Activated T-helper 2 cell treated with anti-CD3 and anti-CD28 coated beads, Interferon-gamma antibody, Interleukin-2, Interleukin-4, amounts not matched to agents 10 μg/mL and 5 μg/mL and 100 μg/mL, durations not matched to agents 14 hours and 24 hours and 36 hours (primary cell): ENCODE measurements at places on chromosomes 2 and 18. TPM values are rescaled to one million over a fixed set of nuclear protein-coding genes. Genes with fewer than 3 reads are reported as not detected.

GRCh38 chr2:14257801-14258507 is 374.6 kb upstream of the LRATD1 start:
- H3K4me1 ChIP-seq, result no peaks in the 10 kb centered on the region
- DNase-seq, result no peak
- H3K27ac ChIP-seq, result no peak overlapping the region
- no peak overlapping the region for H3K4me3 ChIP-seq
- H3K36me3 ChIP-seq, result no peaks in the 10 kb centered on the region

- H3K27me3 ChIP-seq, result no peaks in the 10 kb centered on the region
- no peaks in the 10 kb centered on the region for H3K36me3 ChIP-seq
- no peak overlapping the region for H3K27ac ChIP-seq
- H3K4me1 ChIP-seq, result peaks cover 2% of the 10 kb centered on the region
These were observed 80.2 kb downstream of the CLHC1 start for GRCh38 chr2:55151733-55152433.

DNA sequence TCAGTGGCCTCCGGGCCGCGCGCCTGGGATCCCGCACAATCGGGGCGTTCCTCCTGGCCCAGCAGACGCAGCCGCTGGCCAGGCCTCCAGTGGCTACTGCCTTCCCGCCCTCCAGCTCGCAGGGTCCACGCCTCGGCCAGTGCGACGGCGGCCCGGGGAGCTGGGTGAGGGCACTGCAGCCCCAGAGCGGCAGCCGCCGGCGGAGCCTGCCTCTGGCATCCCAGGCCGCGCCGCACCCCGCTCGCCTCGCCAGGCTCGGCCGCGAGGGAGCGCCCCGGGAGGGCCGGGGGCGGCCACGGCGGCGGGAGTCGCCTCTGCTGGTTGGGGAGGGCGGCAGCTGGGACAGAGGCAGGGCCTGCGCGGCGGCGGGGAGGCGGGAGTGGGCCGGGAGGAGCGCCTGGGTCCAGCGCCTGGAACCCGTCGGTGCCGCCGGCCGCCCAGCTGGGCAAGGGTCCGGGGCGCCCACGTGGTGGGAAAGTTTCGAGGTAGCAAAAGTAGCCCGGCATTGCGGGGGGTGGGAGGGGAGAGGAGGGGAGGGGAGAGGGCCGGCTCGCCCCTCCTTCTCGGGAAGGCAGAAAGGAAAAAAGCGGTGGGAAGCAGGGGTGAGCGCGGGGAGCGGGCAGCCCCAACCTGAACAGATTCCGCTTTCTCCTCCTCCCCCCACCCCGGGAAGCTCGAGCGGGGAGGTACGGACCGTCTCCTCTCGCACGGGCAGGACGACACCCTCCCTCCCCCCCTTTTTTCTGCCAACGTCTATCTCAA is 1.5 kb upstream of the INHBB start:
- no peak overlapping the region for H3K4me3 ChIP-seq
- H3K36me3 ChIP-seq, result no peaks in the 10 kb centered on the region
- no peak overlapping the region for H3K27ac ChIP-seq
- peaks cover 51% of the 10 kb centered on the region for H3K27me3 ChIP-seq

GRCh38 chr2:237254911-237255578 is 158.9 kb downstream of the COL6A3 start:
- no peak overlapping the region for H3K27ac ChIP-seq
- H3K4me1 ChIP-seq, result peaks cover 4% of the 10 kb centered on the region
- no peak for DNase-seq
- peaks cover 14% of the 10 kb centered on the region for H3K27me3 ChIP-seq

- H3K36me3 ChIP-seq, result peaks cover 16% of the 10 kb centered on the region
- H3K27ac ChIP-seq, result no peak overlapping the region
- H3K4me3 ChIP-seq, result no peak overlapping the region
- no peaks in the 10 kb centered on the region for H3K27me3 ChIP-seq
- H3K4me1 ChIP-seq, result peaks cover 49% of the 10 kb centered on the region
These were observed 5.3 kb upstream of the MBP start for GRCh38 chr18:77137851-77138250.

DNA sequence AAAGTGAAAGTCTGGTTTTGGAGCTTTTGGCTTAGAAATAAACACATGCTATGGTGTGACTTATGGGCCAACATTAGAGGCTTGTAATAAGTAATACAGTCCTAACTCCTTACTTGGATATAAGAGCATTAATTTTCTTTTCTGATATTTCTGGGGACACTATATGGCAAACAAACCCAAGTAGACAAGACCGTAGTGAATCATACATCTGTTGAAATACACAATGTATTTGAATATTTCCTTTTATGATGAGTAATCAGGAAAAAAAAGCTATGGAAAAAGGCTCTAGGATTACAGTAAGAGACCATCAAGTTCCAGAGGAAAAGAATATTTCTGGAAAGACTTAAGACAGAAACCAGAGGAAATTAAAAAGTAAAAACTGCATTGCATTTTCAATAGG is 146.0 kb upstream of the CYP26B1 start:
- no peak for DNase-seq
- H3K36me3 ChIP-seq, result no peaks in the 10 kb centered on the region
- H3K4me3 ChIP-seq, result no peak overlapping the region
- no peak overlapping the region for H3K27ac ChIP-seq

- peaks cover 77% of the 10 kb centered on the region for H3K4me1 ChIP-seq
- H3K27me3 ChIP-seq, result no peaks in the 10 kb centered on the region
- peak overlapping the region; percentile 62 for H3K4me3 ChIP-seq
- peaks cover 10% of the 10 kb centered on the region for H3K36me3 ChIP-seq
These were observed 115.0 kb downstream of the SPTBN1 start for GRCh38 chr2:54570925-54571694.

DNA sequence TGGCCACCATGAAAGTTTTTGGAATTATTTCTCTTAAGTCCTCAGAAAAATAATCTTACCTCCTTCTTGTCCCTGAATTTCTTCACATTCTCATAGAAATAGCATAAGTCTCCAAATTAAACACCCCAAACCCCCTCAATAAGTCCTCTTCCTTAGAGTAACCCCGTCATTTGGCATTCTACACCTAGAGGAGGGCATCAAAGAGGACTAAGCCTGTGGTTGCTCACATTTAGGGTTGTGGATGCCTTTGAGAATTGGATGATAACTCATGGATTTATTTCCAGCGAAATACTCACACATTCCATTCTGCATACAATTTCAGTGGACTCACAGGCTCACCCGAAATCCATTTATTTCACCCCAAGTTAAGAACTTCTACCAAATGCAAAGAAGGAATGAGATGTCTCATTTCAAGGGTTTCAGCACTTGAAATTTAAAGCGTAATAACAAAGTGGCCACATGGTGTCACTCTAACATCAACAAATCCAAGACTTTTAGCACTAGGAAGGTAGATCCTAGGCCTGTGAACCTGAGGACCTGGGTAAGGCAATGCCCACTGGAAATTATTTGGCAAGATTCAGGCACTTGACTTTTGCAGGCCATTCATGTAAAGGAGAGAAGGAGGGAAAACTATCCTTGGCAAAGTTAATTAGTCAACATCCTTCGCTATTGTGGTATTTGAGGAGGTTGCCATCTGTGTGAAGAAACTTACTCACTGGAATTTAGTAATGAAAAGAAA is 24.6 kb downstream of the DYTN start:
- no peaks in the 10 kb centered on the region for H3K4me1 ChIP-seq
- H3K27ac ChIP-seq, result no peak overlapping the region
- no peaks in the 10 kb centered on the region for H3K36me3 ChIP-seq
- H3K27me3 ChIP-seq, result peaks cover 16% of the 10 kb centered on the region
- no peak for DNase-seq

DNA sequence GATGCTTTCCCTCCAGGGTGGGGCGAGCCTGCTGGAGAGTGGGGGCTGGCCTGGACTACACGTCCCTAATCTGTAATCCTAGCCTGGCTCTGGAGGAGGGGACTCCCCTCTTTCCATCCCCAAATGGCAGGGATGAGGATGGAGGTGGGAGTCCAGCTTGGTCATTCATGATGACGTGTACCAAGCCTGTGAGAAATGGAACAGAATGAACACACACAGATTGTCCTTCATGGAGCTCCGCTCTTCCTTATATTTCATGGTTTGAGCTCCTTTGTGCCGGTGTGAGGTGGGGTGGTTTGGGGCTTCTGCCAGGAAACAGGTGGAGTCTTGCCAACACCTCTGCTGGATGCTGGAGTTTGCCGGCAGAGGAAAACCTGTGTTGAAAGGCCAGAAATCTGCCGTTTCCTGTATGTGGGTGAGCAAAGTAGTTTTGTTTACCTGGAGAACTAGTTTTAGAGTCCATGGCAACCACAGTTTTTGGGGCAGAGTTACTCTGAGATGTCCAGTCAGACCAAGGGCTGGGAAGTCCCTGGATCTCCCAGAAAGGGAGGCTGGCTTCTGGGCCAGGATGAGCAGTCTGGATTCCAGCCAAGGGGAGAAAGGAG is 417.6 kb upstream of the MEX3C start:
- H3K4me3 ChIP-seq, result no peak overlapping the region
- no peaks in the 10 kb centered on the region for H3K36me3 ChIP-seq
- DNase-seq, result no peak
- no peak overlapping the region for H3K27ac ChIP-seq

DNA sequence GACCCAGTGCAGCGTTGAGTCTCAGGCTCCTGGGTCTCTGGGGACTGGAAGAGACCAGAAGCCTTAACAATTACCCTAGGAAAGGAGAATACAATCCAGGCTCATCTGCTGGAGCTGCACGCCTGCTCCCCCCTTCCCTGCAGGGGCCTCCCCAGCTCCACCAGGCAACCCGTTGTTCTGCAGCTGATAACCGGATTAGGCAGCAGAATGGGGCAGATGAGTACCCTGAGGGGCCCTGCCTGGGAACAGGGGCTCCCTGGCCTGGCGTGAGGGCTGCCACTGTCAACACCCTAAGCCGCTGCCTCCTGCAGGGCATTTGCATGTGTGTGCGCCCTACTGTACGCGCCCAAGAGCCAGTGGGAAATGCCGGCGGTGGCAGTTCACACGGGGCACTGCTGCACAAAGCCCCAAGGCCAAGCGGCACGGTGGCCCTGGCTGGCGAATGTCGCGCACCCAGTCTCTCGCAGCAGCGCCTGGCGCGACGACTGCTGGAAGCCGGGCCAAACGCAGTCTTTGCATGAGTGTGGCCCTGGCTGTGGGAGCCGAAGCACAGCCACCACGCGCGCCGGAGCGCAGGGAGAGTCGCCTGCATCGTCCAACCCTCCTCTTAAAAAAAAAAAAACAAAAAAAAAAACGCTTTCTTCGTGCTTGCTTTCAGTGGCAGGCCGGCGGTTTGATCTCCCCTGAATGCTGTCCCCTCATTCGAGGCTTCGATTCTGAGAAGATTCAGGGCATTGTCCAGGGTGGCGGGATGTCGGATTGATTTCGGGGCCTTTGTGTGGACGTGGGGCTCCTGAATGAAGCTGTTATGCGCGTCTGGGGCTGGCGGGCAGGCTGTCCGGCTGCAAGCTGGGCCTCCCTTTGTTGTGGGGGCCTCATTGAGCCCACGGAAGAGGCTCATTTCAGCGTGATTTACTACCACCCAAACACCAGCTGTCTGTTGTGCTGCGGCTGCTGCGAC is 63.8 kb downstream of the SETBP1 start:
- no peak for DNase-seq
- H3K27ac ChIP-seq, result no peak overlapping the region
- no peak overlapping the region for H3K4me3 ChIP-seq
- peaks cover 46% of the 10 kb centered on the region for H3K27me3 ChIP-seq

DNA sequence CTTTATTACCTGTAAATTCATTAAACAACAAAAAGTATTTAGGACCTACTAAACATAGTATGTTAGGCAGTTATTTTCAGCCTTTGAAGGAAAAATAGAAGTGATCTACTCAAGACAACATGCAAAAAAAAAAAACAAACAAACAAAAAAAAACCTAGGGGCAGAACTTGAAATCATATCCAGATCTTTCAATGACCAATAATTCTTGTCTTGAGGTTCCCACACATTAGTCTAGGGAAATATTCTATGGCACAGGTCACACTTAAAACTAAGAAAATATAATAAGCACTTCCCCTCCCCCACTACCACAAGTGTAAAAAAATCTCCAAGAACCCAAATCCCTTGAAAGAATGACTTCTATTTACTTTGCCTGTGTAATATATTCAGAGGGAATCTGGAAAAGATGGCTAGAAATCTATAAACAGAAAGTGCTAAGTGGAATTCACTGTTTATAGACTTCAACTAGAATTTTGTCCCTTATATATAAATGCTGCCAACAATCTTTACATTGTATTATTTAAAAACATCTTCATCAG is 3.5 kb downstream of the PELI1 start:
- H3K4me3 ChIP-seq, result peak overlapping the region; percentile 33
- no peak overlapping the region for H3K27ac ChIP-seq
- no peaks in the 10 kb centered on the region for H3K27me3 ChIP-seq
- peaks cover 45% of the 10 kb centered on the region for H3K4me1 ChIP-seq

DNA sequence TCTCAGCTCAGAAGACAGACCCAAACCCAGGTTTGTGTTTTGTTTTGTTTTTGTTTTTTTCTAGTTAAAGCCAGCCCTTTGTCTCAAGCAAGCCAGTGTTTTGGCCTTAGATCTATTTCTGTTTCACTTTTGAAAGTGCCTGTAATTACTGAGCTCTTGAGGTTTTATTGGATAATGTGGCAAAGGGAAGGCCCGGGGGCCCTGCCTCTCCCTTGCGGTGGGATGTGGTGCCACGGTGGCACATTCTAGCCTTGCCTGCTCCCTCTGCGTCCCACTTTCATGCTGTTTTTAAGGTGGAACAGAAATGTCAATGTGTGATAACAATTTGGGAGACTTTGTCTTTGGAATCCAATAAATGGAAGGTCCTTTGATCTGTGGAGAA is 2.5 kb downstream of the HPCAL1 start:
- H3K4me3 ChIP-seq, result peak overlapping the region; percentile 85
- peak overlapping the region; percentile 36 for H3K27ac ChIP-seq
- peaks cover 56% of the 10 kb centered on the region for H3K4me1 ChIP-seq
- H3K27me3 ChIP-seq, result no peaks in the 10 kb centered on the region
- H3K36me3 ChIP-seq, result peaks cover 18% of the 10 kb centered on the region
- peak; percentile 59 for DNase-seq

DNA sequence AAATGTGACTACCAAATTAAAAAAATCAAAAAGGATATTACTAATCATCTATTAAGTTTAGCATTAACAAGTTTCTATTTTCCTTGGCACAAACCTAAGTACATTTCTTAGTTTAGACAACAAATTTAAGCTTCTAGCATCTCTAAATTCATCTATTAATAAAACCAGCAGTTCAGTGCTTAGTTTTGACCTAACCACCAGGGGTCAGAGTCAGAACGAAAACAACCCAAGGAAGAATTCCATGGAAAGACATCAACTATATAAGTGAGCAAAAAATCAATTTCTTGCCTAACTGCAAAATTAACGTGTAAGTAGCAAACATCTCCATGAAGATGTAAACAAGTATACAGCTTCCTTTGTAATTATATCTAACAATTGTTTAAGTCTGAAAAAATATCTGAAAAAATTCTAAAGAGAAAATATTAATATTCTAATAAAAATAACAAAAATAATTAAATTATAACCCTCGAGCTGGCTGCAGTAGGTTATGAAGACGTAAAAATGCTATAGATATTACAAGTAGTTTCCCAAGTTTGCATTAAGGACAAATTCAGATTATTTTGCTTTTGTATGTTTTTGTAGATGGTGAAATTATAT is 83.7 kb downstream of the CERKL start:
- H3K4me3 ChIP-seq, result no peak overlapping the region
- H3K27me3 ChIP-seq, result peaks cover 26% of the 10 kb centered on the region
- H3K36me3 ChIP-seq, result no peaks in the 10 kb centered on the region
- H3K27ac ChIP-seq, result no peak overlapping the region
- H3K4me1 ChIP-seq, result peaks cover 3% of the 10 kb centered on the region

Gene AKAIN1
- not detected in 2 replicates for total RNA-seq

Gene SERPINB13
- total RNA-seq, result not detected in 2 replicates

Gene DNAJC5G
- not detected in 2 replicates for total RNA-seq
